Activated T-helper 1 cell treated with Interleukin-2 at 50 U/mL for 16 hours (primary cell): ENCODE measurements at places on chromosomes 4 and X.

- no peak for DNase-seq
These were observed 55.8 kb downstream of the FNIP2 start for GRCh38 chr4:158824425-158825274.

DNA sequence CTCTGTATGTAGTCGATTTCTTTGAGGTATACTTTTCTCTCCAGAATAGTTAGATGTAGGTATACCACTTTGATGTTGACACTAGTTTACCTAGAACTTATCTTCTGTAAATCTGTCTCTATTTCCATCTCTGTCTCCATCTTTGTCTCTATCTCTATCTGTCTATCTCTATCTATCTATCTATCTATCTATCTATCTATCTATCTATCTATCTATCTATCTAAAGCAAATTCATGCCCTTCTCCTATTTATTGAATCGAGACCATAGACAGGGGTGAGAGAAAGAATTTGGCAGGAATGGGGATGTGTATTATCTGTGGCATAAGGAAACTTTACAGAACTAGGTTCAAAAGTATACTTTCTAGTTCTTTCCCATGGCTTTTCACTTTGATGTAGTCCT, 21.4 kb downstream of the HPRT1 start:
- DNase-seq = no peak

- no peak for DNase-seq
These were observed 53.3 kb downstream of the WDFY3 start for GRCh38 chr4:84913176-84913575.

GRCh38 chr4:37641352-37641751, 44.8 kb downstream of the RELL1 start:
- no peak for DNase-seq

- DNase-seq = no peak
These were observed 2.9 kb downstream of the GYG2 start for GRCh38 chrX:2831471-2832228.

DNA sequence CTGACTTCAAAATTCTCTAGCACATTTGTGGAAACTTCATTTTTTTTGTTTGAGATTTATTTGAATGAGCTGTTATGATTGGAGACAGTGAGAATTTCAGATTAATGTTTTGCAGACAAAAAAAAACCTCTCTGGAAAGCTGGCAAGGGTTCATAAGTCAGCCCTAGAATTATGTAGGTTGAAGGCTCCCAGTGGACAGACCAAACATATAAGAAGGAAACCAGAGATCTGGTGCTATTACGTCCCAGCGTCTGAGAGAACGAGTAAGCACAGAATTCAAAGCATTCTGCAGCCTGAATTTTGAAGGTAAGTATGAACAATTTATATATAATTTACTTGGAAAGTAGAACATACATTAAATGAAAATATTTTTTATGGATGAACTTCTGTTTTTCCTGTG, at the start of gene AGTR2:
TSS of gene AGTR2 (plus strand) at position 234 of the 400 bp plus-strand sequence. CDS start 1,537 bp downstream, outside the sequence.
- no peak for DNase-seq

DNA sequence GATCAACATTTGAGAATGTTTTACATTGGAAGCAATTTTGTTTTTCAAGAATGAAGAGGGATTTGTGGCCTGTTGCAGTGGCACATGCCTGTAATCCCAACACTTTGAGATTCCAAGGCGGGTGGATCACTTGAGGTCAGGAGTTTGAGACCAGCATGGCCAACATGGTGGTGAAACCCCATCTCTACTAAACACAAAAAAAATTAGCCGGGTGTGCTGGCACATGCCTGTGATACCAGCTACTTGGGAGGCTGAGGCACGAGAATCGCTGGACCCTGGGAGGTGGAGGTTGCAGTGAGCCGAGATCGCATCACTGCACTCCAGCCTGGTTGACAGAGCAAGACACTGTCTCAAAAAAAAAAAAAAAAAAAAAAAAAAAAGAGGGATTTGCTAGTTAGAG, 127.8 kb downstream of the RPA4 start:
- DNase-seq = no peak

GRCh38 chr4:88792268-88792781, 94.7 kb upstream of the NAP1L5 start:
- DNase-seq = no peak

DNA sequence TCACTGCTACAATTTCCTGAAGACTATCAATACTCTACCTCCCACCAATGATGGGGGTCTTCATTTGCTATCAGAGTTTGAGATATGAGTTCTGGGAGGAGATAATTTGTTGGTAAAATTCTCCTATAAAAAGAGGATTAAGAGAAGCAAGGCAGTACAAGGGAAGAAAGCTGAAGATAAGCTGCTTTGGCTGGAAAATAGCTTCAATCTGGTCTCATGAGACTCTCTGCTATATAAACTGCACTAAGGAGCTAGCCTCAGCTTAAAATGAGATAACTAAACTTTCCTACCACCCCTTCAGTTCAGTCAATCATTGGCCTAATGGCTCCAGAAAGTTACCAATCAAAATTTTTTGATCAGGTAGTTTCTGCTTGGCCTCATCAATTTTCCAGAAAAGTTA, 2105.0 kb downstream of the ARAP2 start:
- DNase-seq = no peak

GRCh38 chrX:26909728-26910127, 553.4 kb downstream of the PPP4R3C start:
- no peak for DNase-seq

DNA sequence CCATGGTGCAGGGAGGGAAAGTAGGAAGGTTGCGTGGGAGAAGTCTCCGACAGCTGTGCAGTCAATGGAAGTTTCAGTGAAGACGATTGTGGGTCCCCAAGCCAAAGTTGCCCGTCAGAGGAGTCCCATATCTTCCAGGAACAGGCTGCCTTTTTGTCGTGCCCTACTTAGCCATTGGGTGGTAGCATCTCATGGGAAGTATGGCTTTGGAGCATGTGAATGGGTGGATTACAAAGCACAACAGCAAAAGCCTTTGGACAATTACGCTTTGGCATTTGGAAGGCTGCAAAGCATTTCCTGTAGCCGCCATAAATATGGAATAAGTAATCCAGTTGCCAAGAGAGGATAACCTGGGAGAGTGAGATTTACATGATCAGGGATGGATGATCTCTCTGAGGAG, 300.7 kb upstream of the BOD1L1 start:
- DNase-seq = no peak

- DNase-seq = peak; percentile 2
These were observed 362 bp downstream of the NCAPG start for GRCh38 chr4:17811078-17811603.

- no peak for DNase-seq
These were observed 328.6 kb upstream of the NR3C2 start for GRCh38 chr4:148770848-148771247.

GRCh38 chr4:6538575-6538974, 36.4 kb upstream of the MAN2B2 start:
- no peak for DNase-seq

GRCh38 chr4:48651914-48652313, 128.2 kb downstream of the FRYL start:
- DNase-seq = no peak

DNA sequence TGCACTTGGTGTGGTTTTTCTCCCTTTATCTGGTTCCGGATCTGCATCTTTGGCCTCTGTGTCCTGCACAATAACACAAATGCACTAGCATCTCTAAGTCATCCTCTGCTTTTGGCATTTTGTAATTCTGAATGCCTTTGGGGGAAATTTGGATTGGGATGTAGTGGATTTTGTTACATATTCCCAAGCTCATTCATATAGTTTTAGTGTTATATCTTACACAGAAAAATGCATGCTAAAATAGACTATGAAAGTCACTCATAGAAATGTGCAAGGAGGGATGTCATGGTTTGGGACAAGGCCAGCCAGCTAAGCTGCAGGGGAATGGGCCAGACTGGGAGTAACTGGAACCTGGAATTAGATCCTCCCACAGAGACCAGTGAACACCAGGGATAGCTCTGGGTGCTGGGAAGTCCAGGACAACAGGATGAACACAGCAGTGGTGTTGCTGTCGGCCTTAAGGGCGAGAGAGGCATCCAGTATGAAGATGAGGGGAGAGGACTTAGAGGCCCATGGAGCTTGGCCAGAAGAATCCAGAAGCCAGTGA, 20.1 kb downstream of the ENPP6 start:
- DNase-seq = no peak

DNA sequence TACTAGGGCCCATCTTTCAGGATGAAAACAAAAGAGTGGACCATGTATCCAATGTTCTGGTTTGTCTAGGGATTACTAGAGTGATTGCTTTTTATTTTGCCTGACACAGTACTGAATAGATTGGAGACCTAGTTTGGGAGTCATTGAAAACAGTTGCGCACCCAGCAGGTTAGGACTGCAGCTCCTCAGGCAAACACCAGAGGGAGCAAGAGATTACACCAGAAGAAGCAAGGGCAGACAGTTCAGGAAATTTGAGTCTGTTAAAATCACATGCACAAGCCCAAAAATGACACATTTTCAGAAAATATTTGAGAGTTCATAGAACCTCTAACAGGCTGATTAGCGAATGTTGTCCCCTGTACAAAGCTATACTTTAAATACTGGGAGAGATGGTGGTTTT, 55.6 kb downstream of the CYLC1 start:
- DNase-seq = no peak

- no peak for DNase-seq
These were observed 134.6 kb downstream of the CPZ start for GRCh38 chr4:8727131-8727530.

DNA sequence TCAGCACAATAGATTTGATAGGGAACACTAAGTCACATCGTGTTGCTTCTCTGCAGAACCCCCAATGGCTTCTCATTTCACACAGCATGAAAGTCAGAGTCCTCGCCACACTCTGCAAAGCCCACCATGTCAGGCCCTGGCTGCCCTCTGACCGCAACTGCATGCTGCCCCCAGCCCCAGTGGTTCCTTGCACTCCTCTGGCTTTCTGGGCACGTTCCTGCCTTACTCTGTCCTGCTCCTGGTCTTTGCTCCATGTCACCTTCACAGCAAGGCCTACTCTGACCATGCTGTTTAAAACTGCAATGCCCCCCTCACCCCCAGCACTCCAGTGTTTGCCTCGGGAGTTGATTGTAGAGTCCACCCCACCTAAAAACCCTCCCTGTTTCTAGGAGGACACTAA, 78.1 kb downstream of the EVC start:
- no peak for DNase-seq

DNA sequence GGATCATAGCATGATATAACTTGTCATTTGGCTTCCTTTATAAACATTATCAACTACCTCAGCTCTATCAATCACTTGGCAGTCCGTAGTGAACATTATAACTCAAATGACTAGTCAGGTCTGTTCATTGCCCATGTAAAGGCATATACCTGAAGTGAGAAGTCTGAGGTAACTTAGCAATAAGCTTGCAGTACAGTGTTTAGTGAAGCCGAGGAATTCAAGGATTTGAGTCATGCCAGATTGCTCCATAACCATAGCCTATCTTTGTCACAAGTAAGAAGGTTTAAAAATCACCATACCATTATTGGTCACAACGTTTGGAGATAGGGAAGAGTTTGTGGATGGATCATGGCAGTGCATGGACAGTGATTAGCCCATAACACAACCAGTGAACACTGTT, 41.6 kb downstream of the AR start:
- DNase-seq = no peak

DNA sequence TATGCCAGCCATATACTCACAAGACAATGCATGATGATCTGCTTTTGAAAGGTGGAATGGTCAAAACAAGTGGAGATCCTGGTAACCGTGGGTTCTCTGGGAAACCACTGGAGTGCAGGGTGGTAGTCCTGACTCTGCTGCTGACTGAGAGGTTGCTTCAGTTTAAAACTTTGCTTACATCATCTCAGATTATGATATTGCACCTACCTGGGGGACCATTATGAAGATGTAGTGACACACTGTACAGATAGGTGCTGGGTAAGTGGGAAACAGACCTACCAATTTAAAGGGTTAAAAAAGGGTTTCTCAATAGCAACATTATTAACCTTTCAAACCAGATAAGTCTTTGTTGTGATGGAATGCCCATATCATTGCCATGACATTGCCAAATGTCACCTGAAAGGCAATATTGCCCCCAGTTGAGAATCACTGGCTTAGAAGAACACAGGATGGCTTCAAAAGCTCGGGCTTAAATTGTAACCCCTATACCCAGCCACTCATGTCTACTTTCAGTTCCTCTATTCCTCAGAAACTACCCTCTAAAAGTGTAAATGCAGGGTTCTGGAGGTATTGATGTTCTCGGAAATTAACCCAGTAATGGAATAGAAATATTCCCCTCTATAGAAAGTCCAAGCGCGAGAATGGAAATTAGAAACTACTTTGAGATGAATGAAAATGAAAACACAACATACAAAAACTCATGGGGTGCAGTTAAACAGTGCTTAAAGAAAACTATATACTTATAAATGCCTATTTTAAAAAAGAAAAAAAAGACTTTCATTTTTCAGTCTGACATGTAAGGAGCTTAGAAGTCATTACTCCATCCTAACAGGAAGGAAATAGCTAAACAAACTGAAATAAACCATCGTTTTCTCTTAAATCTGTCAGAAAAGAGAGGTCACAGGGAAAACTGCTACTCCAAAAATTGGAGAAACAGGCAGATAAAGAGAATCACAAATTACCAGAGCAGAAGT, 65.8 kb downstream of the ARHGEF6 start:
- no peak for DNase-seq

DNA sequence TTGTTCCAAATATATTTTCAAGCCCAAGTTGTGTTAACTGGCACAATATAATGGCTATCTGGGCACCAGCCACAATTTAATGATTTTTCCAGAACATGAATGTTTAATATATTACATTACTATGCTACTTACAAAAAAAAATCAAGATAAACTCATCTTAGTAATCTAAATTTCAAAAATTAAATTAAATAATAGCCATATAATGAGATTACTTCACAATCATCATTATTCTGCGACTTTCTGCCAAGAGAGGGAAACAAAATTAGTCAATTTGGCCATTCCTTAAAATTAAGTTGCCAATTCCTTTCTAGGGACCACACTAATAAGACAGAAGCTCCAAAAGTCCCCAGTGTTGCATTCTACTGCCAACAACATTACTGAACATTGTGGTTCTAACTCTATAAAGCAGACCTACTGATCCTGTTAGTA, 7.5 kb downstream of the NEK1 start:
- DNase-seq = no peak

DNA sequence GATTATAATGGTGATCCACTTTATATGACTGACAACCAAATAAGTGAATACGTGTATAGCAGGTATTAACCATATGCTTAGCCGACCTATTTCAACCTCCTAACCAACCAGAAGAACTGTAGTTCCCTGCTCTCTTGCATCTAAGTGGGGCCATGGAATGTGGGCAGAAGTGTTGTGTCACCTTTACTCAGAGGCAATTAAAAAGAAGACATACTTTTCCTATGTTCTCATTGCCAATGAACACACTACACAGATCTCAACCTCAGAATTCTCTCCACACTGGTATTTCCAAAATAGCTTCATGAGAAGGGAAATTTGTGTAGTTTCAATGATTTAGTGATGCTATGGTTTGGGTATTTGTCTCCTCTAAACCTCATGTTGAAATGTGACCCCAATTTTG, 3.2 kb upstream of the NFKB1 start:
- no peak for DNase-seq

DNA sequence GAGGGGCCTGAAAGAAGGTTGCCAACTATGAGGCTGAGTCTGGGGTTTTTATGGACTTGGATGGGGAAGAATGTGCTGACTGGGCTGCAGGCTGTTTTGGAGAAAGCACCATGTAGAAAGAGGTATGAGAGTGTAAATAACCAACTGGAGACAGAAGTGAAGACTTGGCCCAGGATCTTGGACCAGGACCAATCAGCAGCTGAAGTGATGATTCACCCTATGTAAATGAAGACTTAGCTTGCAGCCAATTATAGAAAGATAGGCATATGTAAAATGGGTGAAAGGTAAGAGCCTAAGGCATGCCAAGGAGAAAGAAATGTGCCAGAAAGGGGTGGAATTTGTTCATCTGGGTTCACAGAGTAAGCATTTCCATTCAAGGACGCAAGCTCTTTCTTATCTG, 856.7 kb upstream of the PRKX start:
- DNase-seq = no peak

GRCh38 chr4:40581254-40582140, 48.2 kb downstream of the RBM47 start:
- no peak for DNase-seq
